NCI-H460 (cell line): ENCODE measurements at places on chromosomes 4 and X.

GRCh38 chrX:53318766-53319353 lies 37.5 kb upstream of the IQSEC2 start:
- no peak for DNase-seq

DNA sequence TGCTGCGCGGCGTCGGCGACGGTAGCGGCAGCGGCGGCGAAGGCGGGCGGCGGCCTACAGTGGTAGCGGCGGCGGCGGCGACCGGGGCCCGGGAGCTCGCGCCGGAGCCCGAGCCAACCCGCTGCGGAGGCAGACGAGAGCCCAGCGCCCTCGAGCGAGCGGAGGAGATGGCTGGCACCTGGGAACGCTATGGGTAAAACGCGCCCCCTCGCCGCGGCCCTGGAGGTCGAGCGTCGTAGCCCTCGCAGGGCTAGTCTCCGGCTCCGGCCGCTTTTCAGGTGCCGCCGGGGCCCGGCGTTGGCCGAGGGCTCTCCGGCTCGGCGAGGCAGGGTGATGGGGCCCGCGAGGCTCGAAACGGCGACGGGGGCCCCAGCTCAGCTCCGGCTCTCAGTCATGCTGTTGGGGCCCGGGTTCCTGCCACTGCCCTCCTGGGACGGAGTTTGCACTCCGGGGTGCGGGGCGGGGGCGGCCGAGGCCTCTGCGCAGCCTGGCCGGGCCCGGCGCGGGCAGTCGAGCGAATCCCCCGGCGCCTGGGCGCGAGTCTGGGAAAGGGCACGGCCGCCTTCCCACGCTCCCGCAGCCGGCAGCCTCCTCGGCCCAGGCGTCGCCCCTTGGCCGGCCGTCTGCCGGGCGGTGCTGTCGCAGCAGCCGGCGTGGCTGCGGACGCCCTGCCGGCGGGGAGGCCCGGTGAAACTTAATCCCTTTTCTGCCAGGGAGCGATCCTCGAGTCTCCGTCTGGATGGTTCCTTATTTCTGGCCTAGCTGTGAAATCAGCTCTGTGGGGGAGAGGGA lies 768 bp downstream of the MID2 start:
- DNase-seq: no peak

DNA sequence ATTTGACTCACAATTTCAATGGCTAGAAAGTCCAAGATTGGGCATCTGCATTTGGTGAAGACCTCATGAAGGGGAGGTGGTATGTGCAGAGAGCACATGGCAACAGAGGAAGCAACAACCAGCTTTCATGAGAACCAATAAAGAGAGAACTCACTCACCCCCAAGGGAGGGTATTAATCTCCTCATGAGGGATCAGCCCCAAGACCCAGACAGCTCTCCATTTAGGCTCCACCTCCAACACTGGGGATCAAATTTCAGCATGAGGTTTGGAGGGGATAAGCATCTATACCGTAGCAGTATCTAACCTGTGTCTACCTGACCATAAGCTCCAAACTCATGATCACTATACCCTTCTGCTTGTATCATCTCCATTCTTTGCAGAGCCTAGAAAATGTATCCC lies 9.3 kb upstream of the TBC1D19 start:
- no peak for DNase-seq

DNA sequence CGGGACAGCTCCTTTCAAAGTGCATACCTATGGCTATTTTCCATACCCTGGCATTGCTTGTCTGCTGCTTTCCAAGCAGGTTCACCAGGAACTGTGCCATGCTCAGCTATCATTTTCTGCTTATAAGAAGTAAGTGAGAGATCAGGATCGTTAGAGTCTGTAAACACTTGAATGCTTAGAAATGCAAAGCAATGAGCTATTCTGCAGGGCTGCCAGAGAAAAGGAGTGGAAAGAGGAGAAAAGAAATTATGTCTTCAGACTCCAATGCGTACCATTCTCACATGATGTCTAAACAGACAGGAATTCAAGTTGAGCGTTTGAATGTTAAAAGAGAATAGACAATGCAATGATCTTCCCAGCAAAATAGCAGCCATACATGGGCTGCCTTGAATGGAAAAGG lies 245.5 kb upstream of the SLC7A11 start:
- no peak for DNase-seq

DNA sequence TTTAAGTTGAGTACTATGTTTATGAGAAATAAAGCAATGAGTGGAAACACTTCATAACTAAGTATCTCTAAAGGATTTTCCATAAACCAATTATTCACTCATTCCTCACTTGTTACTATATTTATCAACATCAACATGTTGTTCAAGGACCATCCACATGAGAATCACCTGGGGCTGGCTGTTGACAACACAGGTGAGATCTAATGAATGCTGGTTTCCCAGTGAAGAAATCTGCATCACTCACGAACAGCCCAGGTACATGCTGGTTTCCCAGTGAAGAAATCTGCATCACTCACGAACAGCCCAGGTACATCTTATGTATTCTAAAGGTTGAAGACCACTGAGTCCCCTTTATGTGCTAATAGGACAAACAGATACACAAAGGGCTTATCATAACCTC lies 32.5 kb downstream of the TSPAN5 start:
- no peak for DNase-seq

GRCh38 chr4:53531585-53532224 lies 59.6 kb downstream of the LNX1 start:
- DNase-seq: no peak

DNA sequence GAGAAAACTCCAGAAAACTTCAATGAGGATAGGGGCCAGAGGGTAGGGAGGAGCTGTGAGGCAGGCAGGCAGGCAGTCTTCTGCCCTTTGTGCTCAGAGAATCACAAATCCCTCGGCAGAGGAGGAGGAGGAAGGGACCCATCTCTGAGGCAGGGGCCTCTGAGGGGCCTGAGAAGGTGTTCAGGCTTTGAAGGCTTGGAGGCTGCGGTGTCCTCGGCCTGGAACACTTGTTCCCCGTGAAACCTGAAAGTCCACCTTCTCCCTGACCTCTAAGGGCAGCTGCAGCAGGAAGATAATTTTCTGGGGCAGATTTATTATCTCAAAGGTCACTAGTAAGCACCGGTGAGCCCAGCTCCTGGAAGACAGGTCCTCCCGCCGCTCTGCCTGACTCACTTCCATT lies 200.3 kb upstream of the BCOR start:
- no peak for DNase-seq

- DNase-seq: no peak
Measured at GRCh38 chr4:6687947-6688878, 5.5 kb upstream of the S100P start.

- DNase-seq: no peak
Measured at GRCh38 chr4:77040854-77041725, 34.7 kb downstream of the CCNI start.

DNA sequence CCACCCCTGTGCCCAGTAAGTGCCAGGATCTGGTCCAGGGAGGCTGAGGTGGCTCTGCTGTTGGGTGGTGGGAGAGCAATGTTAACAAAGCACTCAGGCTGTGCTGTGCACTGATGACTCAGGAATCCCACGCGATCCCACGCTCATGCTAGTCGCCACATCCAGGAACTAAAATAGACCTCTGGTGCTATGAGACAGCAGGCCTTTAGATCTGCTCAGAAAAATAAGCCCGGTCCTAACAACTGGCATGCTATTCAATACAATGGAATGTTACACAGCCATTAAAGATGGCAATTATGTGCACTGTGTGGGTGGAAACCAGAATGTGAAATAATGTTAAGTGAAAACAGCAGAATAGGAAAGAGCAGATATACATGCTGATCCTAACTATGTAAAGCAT lies 26.0 kb downstream of the ARL13A start:
- peak; percentile 83 for DNase-seq

GRCh38 chr4:182778222-182778982 lies 138.8 kb downstream of the DCTD start:
- DNase-seq: no peak

GRCh38 chr4:41307638-41308037 lies 50.9 kb downstream of the UCHL1 start:
- no peak for DNase-seq

GRCh38 chr4:19324184-19324583 lies 927.5 kb upstream of the SLIT2 start:
- DNase-seq: no peak
